Iris pigment epithelial cell (primary cell): ENCODE measurements at places on chromosomes 1 and 21.

- no peak for DNase-seq
These were observed 38.1 kb upstream of the IL19 start for GRCh38 chr1:206732508-206732907.

GRCh38 chr1:246591047-246591446, 24.8 kb downstream of the CNST start:
- DNase-seq = no peak

- DNase-seq = peak; percentile 82
These were observed 27.3 kb downstream of the F11R start for GRCh38 chr1:160993544-160994193.

DNA sequence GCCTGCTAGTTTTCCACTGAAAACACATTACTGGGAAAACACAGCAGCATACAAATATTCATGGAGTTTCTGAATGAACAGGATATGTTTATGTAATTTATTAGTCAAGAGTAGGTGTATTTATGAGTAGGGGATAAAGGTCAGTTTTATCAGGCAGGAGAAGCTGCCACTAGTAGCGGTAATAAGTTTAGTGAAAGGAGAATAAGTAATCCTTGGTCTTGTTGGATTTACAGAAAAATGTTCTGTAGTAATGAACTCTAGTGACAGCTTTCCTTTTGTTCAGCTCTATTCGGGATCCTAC, 1.2 kb downstream of the MAST2 start:
- no peak for DNase-seq

- no peak for DNase-seq
These were observed 1166.6 kb upstream of the ADGRL2 start for GRCh38 chr1:80633947-80634706.

- DNase-seq = no peak
These were observed 5.1 kb upstream of the BRDT start for GRCh38 chr1:91944087-91944486.

DNA sequence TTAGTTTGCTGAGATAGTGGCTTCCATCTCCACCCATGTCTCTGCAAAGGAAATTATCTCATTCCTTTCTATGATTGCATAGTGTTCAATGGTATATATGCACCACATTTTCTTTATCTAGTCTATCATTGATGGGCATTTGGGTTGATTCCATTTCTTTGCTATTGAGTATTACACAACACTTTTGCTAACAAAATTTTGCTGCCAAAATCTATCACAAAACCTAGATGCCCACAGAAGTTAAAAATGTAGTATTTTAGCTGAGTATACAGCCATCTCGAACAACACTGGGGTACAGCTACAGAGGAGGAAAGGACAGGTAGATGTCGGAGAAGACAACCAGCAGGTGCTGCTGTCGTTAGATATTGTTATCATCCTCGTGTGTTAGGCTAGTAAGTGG, 67.7 kb downstream of the LBR start:
- DNase-seq = no peak

DNA sequence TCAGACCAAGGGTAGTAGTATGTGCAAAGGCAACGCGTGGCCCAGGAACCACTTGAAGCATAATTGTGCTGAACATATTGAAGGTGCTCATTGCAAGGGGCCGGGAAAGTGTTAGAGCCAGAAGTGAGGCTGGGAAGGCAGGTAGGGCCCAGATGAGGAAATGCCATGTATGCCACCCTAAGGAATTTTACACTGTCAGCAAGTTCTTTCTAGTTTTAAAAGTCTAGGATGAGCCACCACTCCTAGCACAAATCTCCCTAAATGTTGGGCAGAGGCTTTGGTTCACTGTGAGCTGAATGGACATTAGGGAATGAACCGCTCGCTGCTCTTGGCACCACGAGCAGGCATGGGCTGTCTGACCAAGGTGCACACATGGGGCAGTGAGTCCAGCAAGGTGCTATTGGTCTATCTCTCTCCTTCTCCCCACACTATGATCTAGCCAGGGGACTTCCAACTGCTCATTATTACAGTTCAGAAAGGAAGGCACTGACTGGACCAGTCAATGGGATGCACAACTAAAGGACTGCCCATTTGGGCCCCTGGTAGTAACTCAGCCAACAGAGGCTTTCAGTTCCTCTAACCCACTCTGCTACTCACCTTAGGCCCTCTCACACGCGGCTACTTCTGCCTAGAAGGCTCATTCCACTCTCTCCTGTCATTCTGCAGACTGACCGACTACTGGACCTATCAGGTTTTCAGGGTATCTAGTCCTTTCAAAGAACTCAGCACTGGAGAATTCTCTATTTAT, 2.0 kb downstream of the KANK4 start:
- no peak for DNase-seq

DNA sequence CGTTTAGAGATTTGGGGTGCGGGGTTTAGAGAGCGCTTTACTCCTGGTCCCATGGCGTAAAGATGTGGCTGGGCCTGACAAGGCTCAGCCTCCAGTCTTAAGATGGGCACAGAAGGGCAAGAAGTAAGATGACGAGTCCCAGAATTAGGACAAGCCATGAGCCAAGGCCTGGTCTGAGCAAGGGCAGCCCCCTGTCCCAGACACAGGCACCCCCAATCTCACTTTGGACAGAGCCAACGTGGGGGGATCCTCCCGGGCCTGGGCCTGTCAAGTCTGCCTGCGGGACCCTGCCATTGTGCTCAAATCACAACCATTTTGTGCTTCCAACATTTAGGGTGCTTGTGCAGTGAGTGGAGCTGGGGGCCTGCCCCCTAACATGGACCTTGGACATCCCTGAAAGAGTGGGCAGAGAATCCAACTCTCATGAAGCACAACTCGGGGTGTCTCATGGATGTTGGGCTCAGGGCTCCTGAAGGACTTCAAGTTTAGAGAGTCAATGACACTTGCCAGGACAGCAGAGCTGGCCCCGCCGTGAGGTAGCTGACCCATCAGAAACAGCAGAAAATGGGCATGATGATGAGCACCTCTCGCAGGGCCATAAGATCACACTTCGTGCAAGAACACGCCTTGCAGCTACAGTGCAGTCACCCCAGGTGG, 52.6 kb downstream of the KIF21B start:
- no peak for DNase-seq

- DNase-seq = peak; percentile 44
These were observed 263.6 kb upstream of the USP24 start for GRCh38 chr1:55478742-55479141.

- no peak for DNase-seq
These were observed 136.1 kb upstream of the EDN2 start for GRCh38 chr1:41620365-41621169.

GRCh38 chr1:172286629-172287076, 133.8 kb upstream of the C1orf105 start:
- DNase-seq = peak; percentile 97

GRCh38 chr1:111597426-111597825, 22.2 kb upstream of the RAP1A start:
- DNase-seq = peak; percentile 71

GRCh38 chr1:220685879-220686278, 4.3 kb upstream of the C1orf115 start:
- DNase-seq = no peak

GRCh38 chr21:26404288-26404687, 168.8 kb downstream of the CYYR1 start:
- no peak for DNase-seq
